ENCODE measurements at places on chromosomes 7 and 10.

- DNase-seq, result no peak
These were observed 41.8 kb downstream of the PFKP start for GRCh38 chr10:3109196-3109595.

GRCh38 chr7:98565103-98565502 is 52.0 kb upstream of the NPTX2 start:
- no peak for DNase-seq

- no peak for DNase-seq
These were observed 59.7 kb upstream of the CCDC71L start for GRCh38 chr7:106720641-106721040.

DNA sequence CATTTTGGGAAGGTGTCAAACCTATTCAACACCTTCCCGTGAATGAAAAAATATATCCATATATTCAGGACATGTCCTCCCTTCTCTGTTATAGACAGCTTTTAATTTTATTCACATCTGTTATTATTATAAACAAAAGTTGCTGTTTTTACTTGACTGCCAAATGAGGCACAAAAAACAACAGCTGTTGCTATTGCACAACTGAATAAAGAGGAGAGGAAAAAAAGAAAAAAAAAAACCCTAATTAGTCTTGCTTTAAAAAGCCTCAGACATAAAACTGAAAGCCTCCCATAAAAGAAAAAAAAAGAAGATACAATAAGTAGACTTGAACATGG is 153.4 kb downstream of the BMPER start:
- no peak for DNase-seq

DNA sequence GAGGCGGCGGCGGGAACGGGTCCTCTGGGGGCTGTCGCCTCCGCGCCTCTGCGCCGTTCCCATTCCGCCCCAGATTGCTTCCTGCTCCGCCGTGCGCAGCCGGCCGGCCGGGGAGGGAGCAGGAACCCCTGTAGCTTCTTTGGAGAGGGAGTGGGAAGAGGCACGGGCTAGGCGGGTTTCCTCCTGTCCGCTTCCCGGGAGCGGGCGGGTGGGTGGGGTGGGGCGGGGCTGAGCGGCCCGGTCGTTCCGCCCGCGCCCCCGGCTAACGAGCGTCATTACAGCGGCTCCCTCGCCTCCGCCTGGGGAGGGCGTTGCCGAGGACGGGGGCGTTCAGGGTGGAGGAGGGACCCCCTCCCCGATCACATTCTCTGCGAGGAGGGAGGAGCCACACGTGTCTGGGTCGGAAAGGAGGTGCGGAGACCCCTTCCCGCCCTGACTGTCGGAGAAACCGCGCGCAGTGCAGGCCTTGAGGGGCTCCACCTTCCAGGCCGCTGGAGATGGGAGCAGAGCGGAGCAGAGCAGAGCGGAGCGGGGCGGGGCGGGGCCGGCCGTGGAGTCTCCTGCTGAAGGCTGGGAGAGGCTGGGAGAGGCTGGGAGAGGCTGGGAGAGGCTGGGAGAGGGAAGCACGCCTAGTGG is 39.7 kb downstream of the AGAP3 start:
- DNase-seq, result no peak

DNA sequence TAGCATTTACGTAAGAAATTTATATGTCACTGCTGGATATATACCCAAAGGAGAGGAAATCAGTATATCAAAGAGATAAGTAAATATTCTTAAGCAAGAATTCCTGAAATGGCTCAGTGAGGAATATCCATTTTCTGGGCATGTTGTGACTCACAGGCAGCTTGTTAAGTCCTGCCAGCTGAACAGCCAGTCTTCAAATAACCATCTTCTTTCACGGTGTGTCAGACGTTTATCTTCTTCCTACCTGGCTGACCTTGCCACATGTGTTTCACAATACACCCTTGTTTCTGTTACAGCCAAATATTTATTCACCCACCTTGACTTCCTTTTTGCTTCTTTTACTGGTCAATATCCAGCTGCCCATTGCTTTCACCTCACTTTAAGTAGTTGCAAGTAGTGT is 648.1 kb downstream of the ANKRD7 start:
- DNase-seq, result no peak

Measured in NCI-H524 treated with DMSO at 0.1 percent for 48 hours (cell line).